ENCODE measurements at places on chromosomes 11 and 22. TPM values are rescaled to one million over a fixed set of nuclear protein-coding genes. Genes with fewer than 3 reads are reported as not detected.
A peak's percentile ranks its signal among the peaks of the same experiment; 100 is the strongest.

DNA sequence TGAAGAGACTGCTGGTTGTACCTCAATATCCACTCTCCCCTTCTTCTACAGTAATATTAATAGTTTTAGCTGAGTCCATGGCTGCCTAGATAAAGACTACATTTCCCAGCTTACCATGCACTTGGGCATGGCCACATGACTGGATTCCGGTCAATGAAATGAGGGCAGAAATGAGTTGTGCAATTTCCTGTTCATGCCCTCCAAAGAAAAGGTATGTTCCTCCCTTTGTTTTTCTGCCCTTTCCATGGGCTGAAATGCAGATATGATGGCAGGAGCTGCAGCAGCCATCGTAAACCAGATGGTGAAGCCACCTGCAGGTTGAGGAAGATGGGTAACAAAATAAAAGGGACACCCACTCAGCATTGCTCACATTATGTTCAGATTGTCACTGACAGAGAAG lies 15.3 kb upstream of the ELFN2 start:
- no peak for DNase-seq

SCGB1A1 gene
- total RNA-seq: not detected

GRCh38 chr11:41085123-41085522 lies 374.3 kb downstream of the LRRC4C start:
- no peak for DNase-seq

- DNase-seq: no peak
Measured at GRCh38 chr11:134666273-134667174, 254.5 kb upstream of the B3GAT1 start.

DNA sequence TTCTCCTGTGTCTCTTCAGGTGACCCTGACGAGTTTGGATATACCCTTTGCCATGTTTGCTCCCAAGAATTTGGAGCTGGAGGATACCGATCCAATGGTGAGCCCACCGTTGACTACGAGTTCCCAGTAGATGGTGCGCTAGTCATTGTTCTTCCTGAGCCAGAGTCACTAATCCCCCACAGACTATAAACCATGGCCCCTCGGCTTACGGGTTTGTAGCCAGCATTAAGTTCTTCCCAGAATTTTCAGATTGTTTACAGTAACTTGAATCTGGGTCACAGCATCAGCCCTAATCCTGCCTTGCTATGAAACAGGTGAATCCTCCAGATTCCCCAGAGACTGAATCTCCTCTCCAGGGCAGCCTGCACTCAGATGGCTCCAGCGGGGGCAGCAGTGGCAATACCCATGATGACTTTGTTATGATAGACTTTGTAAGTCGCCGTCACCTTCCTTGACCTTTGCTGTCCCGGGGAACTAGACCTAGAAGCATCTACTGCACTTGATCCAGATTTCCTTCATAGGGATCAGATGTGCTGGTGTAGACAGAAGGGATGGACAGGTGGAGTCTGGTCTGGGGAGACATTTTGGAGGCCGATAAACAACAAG lies 31.8 kb downstream of the ARHGAP1 start:
- DNase-seq: no peak

DNA sequence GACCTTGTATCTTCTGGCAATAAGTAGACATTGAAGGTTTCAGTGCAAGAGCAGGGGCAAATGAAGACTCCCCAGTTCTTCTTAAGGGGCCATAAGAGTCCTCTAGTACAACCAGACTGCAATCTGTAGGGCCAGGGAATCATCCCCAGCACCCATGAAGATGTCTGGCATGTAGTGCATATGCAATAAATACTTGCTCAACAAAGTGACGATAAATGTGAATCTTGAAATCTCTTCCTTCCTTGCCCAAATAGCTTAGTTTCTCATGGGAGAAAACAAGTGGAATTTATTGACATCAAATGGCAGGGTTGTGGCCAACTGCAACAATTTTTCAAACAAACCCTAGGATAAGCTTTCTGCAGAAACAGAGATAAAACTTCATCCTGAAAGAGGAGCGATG lies 107.6 kb downstream of the ABTB2 start:
- no peak for DNase-seq

GRCh38 chr22:20249797-20250354 lies 18.2 kb downstream of the RTN4R start:
- peak; percentile 63 for DNase-seq

CCDC88B gene
- total RNA-seq: 1.4 TPM

DNA sequence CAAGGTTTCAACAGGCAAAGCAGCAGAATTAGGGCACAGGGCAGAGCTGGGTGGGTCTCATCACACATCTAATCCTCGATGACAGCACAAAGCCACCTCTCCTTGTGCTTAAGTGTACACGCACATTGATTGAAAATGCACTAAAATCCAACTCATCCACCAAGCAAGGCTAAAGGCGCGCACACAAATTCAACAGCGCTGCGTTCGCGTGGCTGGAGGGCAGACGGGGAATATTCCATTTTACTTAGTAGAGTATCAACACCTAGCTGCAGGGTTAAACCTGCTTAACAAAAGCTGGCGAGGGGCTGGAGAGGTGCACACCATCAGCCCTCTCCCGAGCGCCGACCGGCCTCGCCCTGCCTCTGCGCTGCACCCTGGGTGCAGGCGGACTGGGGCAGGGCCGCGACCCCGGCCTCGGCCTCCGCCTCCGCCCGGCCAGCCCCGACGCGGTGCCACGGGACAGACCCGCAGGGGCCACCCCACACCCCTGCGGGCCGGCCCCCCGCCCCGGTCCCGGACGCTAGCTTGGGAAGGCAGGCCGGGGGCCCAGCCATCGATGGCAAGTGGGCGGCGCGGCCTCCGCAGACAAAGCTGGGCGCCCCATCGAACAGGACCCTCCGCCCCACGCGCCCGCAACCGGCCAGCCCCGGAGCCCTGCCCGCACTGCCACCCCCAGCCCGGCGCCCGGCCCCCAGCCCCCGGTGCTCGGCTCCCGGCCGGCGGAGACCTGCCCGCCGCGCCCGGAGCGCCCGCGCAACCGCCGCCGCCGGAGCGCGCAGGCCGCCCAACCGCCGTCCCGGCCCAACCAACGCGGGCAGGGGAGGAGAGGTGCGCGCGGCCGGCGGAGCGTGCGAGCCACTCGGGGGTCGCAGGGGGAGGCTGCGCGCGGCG lies 929 bp downstream of the PRDM10 start:
- DNase-seq: no peak

DNA sequence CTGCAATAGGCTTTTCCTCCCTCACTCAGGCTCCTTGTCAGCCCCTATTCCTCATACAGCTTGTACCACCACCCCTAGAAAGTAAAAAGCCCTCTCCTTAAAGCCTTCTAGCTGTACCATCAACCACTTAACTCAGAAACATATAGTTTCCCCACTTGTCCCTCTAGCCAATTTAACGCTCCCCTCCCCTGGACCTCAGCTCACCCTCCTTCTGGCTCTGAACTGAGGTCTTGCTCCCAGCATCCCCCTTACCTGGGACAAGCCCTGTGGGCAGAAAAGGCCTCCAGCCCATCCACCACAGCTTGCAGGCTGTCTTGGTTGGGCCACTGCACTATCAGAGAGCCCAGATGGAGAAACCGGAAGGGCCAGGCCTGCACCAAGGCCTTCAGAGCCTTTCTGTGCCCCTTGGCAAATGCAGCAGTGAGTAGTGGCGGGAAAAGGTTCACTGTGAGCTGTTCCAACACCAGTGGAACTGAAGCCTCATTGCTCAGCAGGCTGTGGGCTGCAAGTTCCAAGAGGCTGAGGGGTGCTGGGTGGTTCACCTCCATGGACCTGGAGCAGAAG lies 12.4 kb upstream of the TOP3B start:
- DNase-seq: no peak

- DNase-seq: no peak
Measured at GRCh38 chr11:65251476-65251875, 10.3 kb upstream of the POLA2 start.

TIMP3 gene
- 11.5 TPM for total RNA-seq

- DNase-seq: no peak
Measured at GRCh38 chr11:44631831-44632230, 66.4 kb downstream of the CD82 start.

OR52A1 gene
- not detected for total RNA-seq

- DNase-seq: no peak
Measured at GRCh38 chr22:26597026-26597425, 7.1 kb upstream of the TPST2 start.

DNA sequence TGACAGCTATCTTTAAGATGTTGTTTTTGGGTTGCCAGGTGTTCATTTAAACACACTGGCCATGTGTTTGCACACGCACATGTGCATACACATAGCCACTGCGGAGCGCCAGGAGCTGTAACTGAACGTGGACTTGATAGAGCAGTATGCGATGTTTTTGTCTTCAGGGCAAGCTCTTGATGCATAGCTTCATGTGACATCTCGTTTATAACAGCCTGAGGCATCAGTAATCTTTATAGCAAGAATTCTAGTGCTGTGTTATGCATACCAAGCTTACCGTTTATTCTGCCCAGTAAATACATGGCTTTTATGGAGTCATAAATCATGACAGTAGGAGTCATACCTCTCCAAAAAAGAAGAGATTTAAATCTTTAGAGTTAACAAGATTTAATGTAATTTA lies 87.0 kb downstream of the ATXN10 start:
- DNase-seq: no peak

DNA sequence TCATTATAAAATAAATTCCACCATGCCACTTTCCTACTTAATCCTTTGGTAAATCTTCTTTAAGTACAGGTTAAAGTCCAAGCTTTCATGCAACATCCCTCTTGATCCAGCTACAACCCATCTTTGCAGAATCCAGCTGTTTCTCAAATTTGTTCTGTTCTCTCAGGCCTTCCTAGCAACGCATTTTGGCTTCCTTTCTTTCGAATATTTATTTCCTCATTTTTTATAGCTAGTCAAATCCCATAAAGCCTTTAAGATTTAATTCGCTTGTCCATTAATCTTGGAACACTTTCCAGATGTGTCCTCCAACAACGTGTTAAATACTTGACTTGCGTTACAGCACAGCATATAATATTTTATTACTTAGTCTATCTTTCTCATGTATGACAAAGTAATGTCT lies 600.1 kb upstream of the CHORDC1 start:
- no peak for DNase-seq

- DNase-seq: no peak
Measured at GRCh38 chr11:44808053-44808753, 81.4 kb downstream of the TSPAN18 start.

DNA sequence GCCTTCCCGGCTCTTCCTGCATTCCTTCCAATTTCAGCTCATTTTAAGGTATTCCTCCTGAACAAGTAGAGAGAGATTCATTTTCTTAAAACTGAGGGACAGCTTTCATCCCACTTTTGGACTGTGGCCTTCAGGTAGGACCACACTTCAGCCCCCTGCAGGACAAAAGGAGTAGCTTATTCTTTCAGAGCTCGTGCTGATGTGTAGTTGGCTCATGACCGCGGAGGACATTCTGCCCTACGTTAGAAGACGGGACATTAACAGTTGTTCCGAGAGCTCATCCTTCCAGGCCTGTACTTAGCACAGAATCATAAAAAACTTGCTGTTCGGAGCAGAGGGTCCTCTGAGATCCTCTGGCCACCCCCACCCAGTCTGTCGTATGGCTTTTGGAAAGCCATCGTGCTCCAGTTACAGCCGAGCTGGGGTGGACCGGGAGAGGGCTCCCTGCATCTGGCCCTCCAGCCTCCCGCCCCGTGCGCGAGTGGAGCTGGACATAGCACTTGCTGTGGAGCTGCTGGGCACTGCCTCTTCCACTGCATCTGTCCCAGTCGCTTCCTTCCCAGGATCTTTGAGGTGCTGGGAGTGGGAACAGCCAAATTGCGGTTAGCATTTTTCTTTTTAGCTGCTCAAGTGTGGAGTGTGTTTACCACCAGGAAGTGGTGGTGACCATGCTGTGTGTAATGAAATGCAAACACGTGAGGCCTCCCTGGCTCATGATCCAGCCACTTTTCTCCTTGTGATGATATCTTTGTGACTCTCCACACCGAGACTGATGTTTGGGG lies 250.3 kb downstream of the TBC1D22A start:
- no peak for DNase-seq

- DNase-seq: no peak
Measured at GRCh38 chr22:38565441-38565840, 4.5 kb downstream of the DMC1 start.

GRCh38 chr11:60085909-60086308 lies 2.6 kb upstream of the MS4A2 start:
- no peak for DNase-seq

MS4A8 gene
- not detected for total RNA-seq

MACROD1 gene
- 16.2 TPM for total RNA-seq

DNA sequence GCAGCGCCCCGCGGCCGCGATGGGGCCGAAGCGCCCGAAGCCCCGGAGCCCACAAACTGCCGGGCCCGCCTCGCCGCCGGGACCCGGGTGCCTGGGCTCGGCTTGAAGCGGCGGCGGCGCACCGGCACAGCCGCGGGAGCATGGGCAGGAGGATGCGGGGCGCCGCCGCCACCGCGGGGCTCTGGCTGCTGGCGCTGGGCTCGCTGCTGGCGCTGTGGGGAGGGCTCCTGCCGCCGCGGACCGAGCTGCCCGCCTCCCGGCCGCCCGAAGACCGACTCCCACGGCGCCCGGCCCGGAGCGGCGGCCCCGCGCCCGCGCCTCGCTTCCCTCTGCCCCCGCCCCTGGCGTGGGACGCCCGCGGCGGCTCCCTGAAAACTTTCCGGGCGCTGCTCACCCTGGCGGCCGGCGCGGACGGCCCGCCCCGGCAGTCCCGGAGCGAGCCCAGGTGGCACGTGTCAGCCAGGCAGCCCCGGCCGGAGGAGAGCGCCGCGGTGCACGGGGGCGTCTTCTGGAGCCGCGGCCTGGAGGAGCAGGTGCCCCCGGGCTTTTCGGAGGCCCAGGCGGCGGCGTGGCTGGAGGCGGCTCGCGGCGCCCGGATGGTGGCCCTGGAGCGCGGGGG lies 346 bp downstream of the FJX1 start:
- DNase-seq: no peak

GRCh38 chr11:64878223-64878493 lies 263 bp downstream of the EHD1 start:
- DNase-seq: no peak

DNA sequence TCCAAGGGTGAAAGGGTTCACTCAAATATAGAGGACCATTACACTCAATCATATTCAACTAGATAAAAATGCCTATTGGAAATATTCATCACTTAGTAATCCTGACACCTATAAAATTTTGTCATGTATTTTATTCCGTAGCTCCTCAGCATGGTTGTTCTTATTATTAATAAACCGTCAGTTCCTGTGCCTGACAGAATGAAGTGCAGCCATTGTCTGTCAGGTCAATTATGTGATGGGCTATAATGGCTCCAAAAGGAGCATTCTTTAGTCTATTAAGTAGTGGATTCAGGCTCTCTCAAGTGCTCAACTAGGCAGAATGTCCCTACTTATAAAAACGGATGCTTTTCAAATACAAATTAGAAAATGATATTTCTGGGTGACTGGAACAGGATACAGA lies 916.1 kb upstream of the ANO3 start:
- DNase-seq: no peak

All from occipital lobe (tissue), 3 donors.